ENCODE measurements at places on chromosomes 7 and 10.

- no peak for DNase-seq
Measured at GRCh38 chr7:155794196-155794595, 18.1 kb downstream of the SHH start.

- no peak for DNase-seq
Measured at GRCh38 chr10:77361831-77362230, 275.8 kb downstream of the KCNMA1 start.

- DNase-seq: no peak
Measured at GRCh38 chr10:96708996-96709395, 11.3 kb downstream of the PIK3AP1 start.

DNA sequence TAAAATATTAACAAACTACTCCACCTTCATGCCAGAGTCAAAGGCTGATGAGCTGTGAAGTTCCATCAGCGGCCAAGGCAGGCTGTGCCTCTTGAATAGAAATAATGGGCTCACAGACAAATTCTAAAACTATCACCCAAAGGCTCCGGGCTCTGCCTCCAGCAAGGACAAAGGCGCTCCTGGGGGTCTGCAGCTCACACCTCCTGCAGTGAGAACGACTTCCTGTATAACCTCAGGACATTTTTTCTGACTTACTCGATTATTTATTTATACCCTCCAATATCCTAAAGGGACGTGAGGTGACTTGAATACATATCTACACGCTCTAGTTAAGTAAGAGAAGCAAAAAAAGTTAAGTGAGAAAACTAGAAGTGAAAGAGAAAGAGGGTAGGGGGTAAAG lies 500.7 kb downstream of the CCSER2 start:
- no peak for DNase-seq

GRCh38 chr10:112790921-112791320 lies 159.1 kb upstream of the TCF7L2 start:
- DNase-seq: no peak

GRCh38 chr10:22251751-22252223 lies 34.0 kb upstream of the EBLN1 start:
- peak; percentile 51 for DNase-seq

GRCh38 chr10:102397222-102398171 lies 2.0 kb downstream of the NFKB2 start:
- DNase-seq: no peak

DNA sequence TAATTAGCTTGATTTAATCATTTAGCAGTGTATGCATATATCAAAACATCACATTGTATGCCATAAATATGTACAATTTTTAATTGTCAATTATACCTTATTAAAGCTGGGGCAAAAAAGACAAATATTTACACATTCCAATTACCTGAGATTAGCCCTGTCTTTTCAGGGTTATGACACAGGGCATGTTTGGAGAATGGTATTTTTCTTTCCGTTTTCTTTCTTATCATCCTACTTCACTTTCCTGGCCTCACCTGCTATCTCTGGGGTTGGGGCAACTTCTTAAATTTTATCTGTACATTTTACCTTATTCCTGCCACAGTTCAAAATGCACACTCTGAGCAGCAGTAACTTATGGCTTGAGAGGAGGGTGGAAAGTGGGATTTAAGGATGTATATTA lies 285.9 kb downstream of the DOCK4 start:
- no peak for DNase-seq

- no peak for DNase-seq
Measured at GRCh38 chr7:80967071-80967916, 48.4 kb upstream of the SEMA3C start.

Data from activated CD4-positive, alpha-beta T cell treated with anti-CD3 and anti-CD28 coated beads for 24 hours (primary cell).